ENCODE measurements at places on chromosomes 11 and 22.

DNA sequence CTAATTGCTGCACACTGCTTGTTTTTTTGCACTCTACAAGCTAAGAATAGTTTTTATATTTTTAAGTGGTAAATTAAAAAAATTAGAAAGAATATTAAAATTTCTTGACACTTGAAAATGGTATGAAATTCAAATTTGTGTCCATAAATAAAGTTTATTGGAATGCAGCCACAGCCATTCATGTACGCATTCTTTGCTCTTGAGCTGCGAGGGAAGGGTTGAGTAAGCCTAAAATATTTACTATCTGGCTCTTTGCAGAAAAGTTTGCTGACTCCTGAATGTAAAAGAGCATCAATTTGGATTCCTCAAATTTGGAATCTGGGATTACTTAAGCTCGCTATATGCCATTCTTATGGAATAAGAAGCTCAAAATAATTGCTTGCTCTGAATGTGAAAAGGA, 3.4 kb upstream of the ADAMTS8 start:
- no peak for DNase-seq

DNA sequence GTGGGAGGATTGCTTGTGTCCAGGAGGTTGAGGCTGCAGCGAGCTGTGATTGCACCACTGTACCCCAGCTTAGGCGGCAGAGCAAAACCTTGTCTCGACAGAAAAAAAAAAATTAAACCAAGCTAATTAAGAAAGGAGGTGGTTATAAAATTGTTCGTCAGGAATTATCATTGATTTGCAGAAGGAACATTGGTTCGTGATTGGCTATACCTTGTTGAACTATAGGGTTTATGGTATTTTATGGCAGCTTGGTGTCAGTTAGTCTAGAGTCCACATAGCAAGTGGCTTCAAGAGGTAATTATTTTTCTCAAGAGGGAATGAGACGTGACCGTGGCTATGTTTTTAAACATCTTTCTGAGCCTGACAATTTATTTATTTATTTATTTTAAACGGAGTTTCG, 11.5 kb upstream of the TMEM216 start:
- DNase-seq, result no peak

DNA sequence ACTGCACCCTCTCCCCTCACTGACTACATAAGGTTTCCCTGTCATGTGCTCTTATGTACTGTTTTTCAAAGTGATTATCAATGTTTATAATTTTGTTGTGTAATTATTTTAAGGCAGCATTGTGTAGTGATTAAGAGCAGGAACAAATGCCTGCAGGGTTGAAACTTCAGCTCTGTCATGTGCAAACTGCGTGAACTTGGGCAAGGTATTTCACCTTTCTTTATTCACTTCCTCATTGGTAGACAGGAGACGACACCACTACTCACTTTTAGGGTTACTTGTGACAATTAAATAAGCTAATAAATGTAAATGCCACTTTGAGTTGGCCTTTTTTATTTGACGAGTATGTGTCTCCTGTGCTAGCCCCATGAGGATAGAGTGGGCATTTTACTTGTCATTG, 86.5 kb upstream of the E2F8 start:
- no peak for DNase-seq

GRCh38 chr11:116533186-116533825, 239.5 kb downstream of the BUD13 start:
- no peak for DNase-seq

Measured in RKO (cell line).